ENCODE measurements at places on chromosomes 2 and 18.

- no peak for DNase-seq
These were observed 592.0 kb downstream of the LRRTM4 start for GRCh38 chr2:76930056-76930744.

DNA sequence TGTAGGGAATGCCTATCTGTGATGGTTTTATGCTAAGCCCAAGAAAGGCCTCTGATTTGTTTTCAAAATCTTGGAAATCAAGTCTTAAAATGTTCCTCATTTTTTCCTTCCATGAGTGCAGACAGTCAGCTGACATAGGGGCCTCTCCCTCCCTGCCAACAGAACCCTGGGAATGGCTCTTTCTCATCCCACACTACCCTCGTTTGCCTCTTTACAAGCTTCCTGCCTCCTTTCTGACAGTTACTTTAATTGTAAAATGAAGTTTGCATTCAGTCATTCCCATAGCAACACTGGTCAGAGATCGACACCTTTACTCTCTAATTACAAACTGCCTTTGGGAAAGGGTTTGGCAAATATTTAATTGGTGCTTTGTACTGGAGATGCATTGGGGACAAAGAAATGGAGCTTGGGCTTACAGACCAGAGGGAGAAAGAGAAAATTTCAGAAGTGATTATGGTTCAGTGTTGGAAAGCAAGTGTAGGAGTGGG is 25.4 kb downstream of the KIF5C start:
- no peak for DNase-seq

GRCh38 chr2:62706721-62707521 is 1.4 kb downstream of the EHBP1 start:
- no peak for DNase-seq

- DNase-seq = no peak
These were observed 8.4 kb downstream of the ITSN2 start for GRCh38 chr2:24351981-24352380.

DNA sequence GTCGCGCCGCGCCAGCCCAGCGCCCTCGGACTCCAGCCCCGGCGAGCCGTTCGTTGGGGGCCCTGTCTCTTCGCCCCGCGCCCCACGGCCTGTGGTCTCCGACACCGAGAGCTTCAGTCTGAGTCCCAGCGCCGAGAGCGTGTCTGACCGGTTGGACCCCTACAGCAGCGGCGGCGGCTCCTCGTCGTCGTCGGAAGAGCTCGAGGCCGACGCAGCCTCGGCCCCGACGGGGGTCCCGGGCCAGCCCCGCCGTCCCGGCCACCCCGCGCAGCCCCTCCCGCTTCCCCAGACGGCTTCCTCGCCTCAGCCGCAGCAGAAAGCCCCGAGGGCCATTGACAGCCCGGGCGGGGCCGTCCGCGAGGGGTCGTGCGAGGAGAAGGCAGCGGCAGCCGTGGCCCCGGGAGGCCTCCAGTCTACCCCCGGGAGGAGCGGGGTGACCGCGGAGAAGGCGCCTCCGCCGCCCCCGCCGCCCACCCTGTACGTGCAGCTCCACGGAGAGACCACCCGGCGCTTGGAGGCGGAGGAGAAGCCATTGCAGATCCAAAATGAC is 1.4 kb downstream of the PHLPP1 start:
- DNase-seq = no peak

DNA sequence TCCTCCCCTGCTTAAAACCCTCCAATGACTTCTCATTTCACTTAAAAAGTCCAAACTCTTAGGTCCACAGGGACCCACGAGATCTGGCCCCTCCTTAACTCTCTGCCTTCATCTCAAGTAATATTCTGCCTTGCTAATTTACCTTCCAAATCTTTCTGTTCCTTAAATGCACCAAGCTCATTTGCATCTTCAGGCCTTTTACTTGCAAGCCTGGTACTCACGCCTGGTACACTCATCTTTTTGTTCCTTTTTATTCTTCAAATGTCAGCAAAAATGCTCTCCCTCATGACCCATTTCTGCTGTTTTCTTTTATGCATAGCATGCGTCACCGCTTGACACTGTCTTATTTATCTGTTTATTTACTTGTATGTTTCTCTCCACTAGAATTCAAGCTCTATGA is 2.7 kb upstream of the WIPF1 start:
- DNase-seq = no peak

DNA sequence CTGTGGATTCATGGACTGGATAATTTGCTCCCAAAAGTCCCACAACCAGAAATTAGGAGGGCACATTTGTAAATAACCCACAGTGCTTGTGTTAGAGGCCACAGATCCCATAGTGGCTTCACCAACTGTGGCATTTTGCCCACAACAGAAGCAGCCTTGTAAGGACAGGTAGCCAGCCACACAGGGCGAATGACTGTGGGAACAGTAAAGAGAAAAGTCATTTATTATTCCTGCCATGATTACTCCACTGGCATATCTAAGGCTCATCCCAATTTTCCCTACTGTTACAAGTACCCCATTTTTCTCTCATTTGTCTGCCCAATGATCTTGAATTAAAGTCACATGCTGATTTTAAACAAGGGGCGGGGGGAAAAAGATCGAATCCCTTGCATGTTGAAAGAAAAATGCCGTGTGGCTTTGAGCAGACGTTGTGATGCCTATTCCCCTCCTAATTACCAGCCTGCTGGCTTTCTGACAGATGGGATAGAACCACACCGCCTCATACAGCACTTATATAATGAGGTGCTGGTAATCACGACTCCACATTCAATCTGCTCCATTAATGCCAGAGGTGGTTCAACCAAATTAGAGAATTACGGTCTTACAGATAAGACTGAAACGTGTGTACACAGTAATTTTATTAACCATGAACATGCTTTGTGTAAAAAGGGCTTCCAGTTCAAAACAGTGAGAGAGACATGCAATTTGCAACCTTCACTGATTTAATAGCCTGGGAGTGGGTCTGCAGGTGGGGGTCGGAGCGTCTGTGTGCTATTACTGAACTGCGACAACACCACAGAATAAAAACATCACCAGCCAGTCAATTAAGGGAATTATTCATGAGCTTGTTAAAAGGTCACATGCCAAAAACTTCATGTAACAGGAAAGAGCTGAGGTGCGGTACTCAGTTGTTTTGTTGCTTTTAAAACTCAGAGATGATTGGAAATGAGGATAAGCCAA is 196.0 kb downstream of the TMEM163 start:
- no peak for DNase-seq

DNA sequence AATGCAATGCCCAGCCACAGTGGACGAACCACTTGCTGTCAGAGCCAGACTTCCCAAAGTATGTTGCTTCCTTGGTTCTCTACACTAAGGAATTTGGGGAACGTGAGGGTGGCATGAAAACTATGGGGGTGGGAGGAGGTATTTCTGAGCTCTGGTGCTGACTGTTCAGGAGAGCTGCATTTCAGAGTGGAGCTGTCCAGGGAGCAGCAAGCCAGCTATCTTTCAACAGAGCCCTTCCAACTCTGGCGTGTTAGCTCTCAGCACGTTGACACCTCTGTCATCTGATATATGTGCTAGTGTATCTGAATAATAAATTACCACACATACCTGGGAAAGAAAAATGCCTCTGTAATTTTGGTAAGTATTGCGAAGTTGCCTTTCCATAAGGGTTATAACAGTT is 66.1 kb downstream of the SAP130 start:
- no peak for DNase-seq

- DNase-seq = no peak
These were observed 21.0 kb upstream of the CCDC141 start for GRCh38 chr2:179070895-179071294.

- no peak for DNase-seq
These were observed 75.4 kb downstream of the TAF4B start for GRCh38 chr18:26301681-26302080.

- no peak for DNase-seq
These were observed 318.6 kb downstream of the AKAIN1 start for GRCh38 chr18:4878480-4878879.

DNA sequence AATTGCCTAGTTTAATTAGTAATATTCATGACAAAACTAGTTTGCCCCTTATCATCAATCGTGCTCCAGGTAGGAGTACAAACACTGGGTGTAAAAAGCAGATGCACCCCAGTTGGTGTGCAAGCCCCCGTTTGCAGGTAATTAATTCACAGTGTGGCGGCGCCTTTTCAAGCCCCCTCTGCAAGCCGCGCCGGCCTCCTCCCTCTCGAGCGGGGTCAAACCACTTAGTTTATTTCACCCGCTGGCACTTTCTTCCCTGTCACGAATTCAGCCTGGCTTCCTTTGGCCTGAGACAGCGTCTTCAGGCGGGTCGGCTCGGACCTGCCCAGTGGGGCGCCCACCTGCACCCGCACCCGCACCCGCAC is 64.7 kb upstream of the MAPRE2 start:
- no peak for DNase-seq

DNA sequence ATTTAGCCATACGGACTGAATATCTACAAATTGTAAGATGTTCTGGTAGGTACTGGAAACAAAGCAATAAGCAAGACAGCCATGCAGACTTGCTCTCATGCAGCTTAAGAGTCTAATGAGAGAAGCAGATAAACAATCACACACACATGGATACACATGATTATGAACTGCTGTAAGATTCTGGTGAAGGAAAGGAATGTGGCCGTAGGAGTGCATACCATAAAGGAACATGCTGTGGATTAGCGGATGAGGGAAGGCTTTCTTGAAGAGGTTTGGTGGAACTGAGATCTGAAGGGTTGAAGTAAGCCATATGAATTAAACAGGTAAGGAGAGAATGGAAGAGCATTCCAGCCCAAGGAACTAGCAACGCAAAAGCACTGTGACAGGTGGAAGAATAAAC is 13.8 kb downstream of the CCDC93 start:
- no peak for DNase-seq

- DNase-seq = no peak
These were observed 64.6 kb downstream of the MBD2 start for GRCh38 chr18:54159906-54160305.

DNA sequence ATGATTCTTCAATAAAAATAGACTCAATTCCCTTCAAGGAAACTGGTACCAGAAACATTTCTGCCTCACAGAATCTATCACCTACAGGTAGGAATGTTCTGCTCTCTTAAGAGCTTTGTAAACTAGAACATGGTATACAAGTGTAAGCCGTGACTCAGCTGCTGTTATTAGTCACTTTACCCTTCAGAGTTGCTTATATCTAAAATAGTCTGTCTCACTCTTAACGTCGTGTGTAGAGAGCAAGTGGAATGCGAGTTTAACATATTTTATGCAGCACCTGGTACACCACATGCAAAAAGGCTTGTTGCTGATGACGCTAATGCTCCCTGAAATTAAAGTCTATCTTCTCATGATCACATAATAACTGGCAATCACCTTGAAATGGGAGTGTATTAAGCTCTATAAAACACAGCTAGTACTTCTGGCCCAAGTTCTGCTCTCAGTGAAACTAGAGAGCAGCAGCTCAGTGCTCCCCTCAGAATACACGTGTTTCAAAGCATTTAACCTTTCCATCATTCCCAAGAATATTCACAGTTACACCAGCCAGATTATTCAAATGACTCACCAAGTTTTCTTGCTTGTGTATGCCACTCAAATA is 420.0 kb downstream of the ZEB2 start:
- no peak for DNase-seq

- no peak for DNase-seq
These were observed 2.4 kb downstream of the NFATC1 start for GRCh38 chr18:79397830-79398761.

DNA sequence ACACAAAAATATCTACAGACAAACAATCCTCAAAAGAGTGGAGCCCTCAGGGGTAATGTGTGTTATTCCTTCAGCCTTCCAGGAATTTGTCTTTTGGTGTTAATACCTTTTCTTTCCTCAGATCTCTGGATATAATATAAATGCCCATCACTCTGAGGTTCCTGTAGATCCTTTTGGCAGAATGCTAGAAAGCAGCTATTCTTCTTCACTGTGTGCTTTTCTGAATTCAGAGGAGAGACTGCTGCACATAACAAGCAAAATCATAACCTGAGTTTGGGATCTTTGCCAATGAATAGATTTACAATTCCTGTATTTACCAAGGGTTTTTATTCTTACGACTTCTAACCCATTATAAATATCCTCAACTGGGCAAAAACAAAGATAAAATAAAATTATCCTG is 57.3 kb downstream of the KLF7 start:
- DNase-seq = no peak

GRCh38 chr18:44701227-44701626 is 20.5 kb downstream of the SETBP1 start:
- no peak for DNase-seq

DNA sequence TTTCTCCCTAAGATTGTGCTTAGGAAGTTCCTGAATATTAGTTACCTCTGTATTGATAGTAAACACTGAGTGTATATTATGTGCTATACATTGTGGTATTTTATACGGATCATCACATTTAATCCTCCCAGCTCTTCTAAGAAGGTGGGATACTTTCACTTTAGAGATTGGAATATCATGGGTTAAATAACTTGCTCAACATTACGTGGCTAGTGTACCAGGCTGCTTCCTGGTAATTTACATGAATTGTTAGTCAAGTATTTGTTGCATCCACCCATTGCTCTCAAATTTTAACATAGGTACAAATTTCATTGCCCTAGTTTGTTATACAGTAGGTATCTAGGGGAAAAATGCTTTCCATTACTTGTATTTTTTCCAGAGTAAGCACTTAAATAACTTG is 21.4 kb downstream of the FAM98A start:
- DNase-seq = no peak
